ENCODE measurements at places on chromosomes 11 and 22. TPM values are rescaled to one million over a fixed set of nuclear protein-coding genes. Genes with fewer than 3 reads are reported as not detected.

DNA sequence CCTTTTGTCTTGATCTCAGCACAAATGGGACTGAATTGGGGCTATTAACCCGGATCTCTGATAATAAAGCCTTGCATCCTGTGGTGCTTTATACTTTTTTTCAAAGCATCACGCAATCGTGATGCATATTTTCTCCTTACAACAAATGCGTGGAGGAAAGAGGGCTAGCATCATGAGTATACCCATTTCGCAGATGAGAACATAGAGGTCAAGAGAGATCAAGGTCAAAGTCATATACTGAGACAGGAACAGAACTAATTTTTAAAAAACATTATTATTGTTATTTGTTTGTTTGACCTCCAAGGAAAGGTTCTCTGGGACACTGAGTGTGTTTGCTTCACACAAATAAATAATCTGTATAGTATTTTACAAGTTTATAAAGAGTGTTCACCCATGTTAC lies 191.2 kb downstream of the ST3GAL4 start:
- no peaks in the 10 kb centered on the region for H3K36me3 ChIP-seq
- no peak overlapping the region for H3K27ac ChIP-seq
- H3K4me1 ChIP-seq, result no peaks in the 10 kb centered on the region
- H3K27me3 ChIP-seq, result peaks cover 6% of the 10 kb centered on the region
- no peak overlapping the region for H3K4me3 ChIP-seq
- DNase-seq, result no peak

DNA sequence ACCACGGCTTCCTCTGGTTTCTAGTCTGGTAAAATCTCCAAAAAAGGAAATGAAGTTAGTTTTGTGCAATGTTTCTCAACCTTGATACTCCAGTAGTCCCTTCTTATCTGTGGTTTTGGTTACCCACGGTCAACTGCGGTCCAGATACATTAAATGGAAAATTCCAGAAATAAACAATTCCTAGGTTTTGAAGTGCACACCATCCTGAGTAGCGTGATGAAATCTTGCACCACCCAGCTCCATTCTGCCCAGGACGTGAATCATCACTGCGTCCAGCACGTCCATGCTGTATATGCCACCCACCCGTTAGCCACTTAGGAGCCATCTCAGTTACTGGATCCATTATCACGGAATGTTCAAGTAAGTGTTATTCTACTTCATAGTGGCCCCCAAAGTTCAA lies 117.0 kb downstream of the FBXO7 start:
- no peak for DNase-seq
- no peak overlapping the region for H3K4me3 ChIP-seq
- H3K27me3 ChIP-seq, result no peaks in the 10 kb centered on the region
- no peaks in the 10 kb centered on the region for H3K36me3 ChIP-seq
- no peak overlapping the region for H3K27ac ChIP-seq
- no peaks in the 10 kb centered on the region for H3K4me1 ChIP-seq

GRCh38 chr22:40818192-40818746 lies 877 bp downstream of the SLC25A17 start:
- peak overlapping the region; percentile 95 for H3K4me3 ChIP-seq
- DNase-seq, result no peak
- peaks cover 37% of the 10 kb centered on the region for H3K4me1 ChIP-seq
- peaks cover 17% of the 10 kb centered on the region for H3K36me3 ChIP-seq

DNA sequence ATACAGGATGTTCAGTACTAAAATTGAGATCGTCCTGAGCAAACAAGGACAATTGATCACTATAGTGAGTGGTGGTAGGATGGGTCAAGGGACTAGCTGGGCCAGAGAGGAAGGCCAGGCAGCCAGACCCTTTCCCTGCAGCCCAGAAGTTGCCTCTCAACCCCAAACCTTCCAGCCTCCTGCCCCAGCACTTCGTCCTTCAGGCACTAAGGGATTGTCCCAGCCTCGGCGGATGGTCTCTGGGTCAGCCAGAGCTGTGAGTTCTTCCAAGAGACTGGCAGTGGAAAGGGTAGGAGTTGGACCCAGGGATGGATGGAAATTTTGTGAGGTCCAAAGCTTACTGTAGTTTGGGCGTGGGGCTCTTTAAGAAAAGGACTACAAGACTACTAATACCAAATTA lies 3.6 kb upstream of the LMO1 start:
- no peaks in the 10 kb centered on the region for H3K36me3 ChIP-seq
- H3K27ac ChIP-seq, result no peak overlapping the region
- DNase-seq, result no peak
- peaks cover 11% of the 10 kb centered on the region for H3K4me1 ChIP-seq

- no peaks in the 10 kb centered on the region for H3K4me1 ChIP-seq
- DNase-seq, result no peak
- no peak overlapping the region for H3K4me3 ChIP-seq
- peaks cover 1% of the 10 kb centered on the region for H3K27me3 ChIP-seq
These were observed 85.8 kb upstream of the FGF3 start for GRCh38 chr11:69904974-69905535.

DNA sequence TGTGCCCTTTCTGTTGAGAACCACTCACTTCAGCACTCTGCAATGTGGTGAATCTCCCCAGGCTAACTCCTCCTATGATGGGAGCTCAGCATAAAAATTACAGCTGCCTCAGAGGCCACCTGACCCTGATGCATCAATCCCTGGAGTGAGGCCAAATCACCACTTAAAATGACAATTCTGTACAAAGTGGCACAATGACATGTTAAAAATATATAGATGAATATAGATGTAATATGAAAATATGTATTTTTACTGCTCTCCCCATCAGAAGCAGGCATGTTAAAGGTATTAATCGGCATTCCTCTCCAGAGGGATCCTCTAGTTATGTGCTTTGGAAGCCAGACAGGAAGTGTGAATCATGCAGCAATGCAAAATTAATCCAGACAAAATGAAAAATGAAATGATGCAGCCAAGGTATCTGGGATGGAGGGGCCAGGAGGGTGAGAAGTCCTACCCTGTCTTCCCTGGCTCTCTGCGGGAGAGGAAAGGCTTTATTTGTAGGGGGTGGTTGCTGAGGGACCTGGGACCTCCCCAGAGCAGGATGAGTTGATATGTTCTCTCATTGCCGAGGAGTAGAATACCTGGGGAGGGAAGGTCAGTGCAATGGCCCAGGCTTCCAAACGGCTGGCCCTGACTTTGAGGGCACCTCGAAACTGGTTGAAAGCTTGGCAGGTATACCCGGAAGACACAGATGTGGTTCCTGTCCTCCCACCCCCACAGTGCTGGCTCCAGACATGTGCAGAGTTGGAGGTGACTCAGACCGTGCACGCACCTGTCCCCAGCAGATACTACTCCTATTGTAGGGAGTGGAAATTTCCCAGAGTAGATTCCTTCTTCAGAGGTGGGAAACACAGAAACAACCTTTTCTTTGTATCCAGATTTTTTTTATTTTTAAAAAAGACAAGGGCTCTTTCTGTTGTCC lies 347.9 kb upstream of the NCAM1 start:
- H3K27ac ChIP-seq, result no peak overlapping the region
- no peak for DNase-seq
- peaks cover 2% of the 10 kb centered on the region for H3K27me3 ChIP-seq
- H3K4me3 ChIP-seq, result no peak overlapping the region

DNA sequence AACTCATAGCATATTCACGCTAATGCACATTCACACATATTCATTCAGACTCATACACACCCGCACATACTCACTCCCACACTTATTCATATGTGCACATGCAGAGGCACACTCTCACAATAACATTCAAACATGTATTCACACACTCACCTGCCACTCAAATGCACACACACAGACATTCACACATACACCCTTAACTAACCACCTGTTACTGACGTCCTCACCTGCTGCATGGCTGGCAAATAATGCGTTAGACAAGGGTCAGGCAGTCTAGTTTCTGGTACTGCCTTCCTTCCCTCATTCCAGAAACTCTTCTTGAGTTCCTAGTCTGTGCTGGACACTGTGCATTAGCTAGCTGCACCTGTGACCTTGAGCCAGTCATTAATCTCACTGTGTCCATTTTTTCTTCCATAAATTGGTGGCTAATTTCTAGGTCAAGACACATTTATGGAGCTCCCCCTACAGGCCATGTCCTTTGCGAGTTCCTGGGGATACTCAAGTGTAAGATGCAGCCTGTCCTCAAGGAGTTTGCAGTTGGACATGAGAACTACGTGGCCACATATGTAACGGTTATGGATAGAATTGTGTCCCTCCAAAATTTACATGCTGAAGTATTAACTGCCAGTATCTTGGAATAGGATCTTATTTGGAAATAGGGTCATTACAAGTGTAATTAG lies 34.5 kb upstream of the SEZ6L start:
- H3K4me3 ChIP-seq, result no peak overlapping the region
- no peaks in the 10 kb centered on the region for H3K4me1 ChIP-seq
- no peaks in the 10 kb centered on the region for H3K36me3 ChIP-seq
- H3K27ac ChIP-seq, result no peak overlapping the region

DNA sequence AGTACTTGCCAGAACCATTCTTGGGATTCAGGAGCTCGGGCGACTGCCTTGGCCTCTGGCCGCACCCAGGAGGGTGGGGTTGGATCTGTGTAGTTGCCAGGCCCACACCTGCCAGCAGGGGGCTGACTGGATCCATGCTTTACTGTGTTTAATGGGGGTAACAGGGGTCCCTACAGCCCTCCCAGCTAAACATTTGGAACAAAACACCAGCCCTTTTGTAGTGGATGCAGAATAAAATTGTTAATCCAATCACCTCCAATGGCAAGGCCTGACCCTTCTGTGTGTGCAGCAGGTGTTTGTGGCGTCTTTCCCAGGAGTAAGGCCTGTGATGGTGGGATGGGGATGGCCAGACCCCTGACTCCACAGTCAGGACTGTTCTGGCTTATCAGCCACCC lies 22.5 kb downstream of the SUN2 start:
- H3K36me3 ChIP-seq, result peaks cover 67% of the 10 kb centered on the region
- no peaks in the 10 kb centered on the region for H3K27me3 ChIP-seq
- H3K27ac ChIP-seq, result peak overlapping the region; percentile 87

- H3K4me3 ChIP-seq, result no peak overlapping the region
- H3K4me1 ChIP-seq, result peaks cover 2% of the 10 kb centered on the region
- H3K27me3 ChIP-seq, result peaks cover 20% of the 10 kb centered on the region
- no peak for DNase-seq
These were observed 39.3 kb upstream of the APLNR start for GRCh38 chr11:57276169-57276970.

- H3K4me3 ChIP-seq, result no peak overlapping the region
- no peaks in the 10 kb centered on the region for H3K36me3 ChIP-seq
- H3K4me1 ChIP-seq, result peaks cover 41% of the 10 kb centered on the region
- H3K27me3 ChIP-seq, result no peaks in the 10 kb centered on the region
- H3K27ac ChIP-seq, result no peak overlapping the region
These were observed 20.5 kb downstream of the DAGLA start for GRCh38 chr11:61700720-61701119.

- H3K4me3 ChIP-seq, result no peak overlapping the region
- H3K36me3 ChIP-seq, result no peaks in the 10 kb centered on the region
- H3K4me1 ChIP-seq, result no peaks in the 10 kb centered on the region
- H3K27ac ChIP-seq, result no peak overlapping the region
These were observed 469.2 kb upstream of the ANO5 start for GRCh38 chr11:21723678-21724077.

DNA sequence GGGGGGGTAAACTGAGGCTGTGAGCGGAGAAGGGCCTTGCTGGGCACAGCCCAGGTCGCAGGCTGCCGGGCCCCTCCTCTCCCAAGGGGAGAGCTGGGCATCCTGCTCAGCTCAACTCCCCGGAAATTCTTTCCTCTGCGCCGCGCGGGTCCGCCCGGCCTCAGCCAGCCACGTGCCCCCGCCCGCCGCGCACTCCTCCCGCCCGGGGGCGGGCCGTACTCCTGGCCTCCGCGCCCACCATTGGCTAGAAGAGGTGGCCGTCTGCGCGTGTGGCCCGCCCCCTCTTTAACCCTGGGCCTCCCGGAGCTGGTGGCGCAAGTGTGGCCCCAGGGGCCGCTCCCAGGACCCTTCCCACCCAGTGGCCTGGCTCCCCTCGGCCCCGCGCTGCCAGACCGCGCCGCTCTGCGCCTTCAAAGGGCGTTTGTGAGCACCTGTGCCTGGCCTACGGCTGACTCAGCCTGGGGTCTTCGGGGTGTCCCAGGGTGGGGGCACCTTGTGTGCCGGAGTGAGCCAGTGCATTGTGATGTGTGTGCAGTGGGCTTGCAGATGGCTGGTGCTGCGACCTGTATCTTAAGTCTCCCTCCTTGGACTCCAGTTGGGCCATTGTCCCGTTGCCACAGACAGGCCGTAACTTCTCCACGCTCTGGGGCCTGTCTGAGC lies 2.0 kb downstream of the MRGPRF start:
- H3K27ac ChIP-seq, result no peak overlapping the region
- H3K4me1 ChIP-seq, result peaks cover 5% of the 10 kb centered on the region
- peak; percentile 33 for DNase-seq
- no peaks in the 10 kb centered on the region for H3K36me3 ChIP-seq
- H3K27me3 ChIP-seq, result peaks cover 26% of the 10 kb centered on the region

- H3K27me3 ChIP-seq, result peaks cover 15% of the 10 kb centered on the region
- no peaks in the 10 kb centered on the region for H3K4me1 ChIP-seq
These were observed 15.5 kb upstream of the RASD2 start for GRCh38 chr22:35524966-35525686.

- no peaks in the 10 kb centered on the region for H3K4me1 ChIP-seq
- no peak overlapping the region for H3K27ac ChIP-seq
These were observed 47.0 kb upstream of the GALNT18 start for GRCh38 chr11:11668781-11669180.

DNA sequence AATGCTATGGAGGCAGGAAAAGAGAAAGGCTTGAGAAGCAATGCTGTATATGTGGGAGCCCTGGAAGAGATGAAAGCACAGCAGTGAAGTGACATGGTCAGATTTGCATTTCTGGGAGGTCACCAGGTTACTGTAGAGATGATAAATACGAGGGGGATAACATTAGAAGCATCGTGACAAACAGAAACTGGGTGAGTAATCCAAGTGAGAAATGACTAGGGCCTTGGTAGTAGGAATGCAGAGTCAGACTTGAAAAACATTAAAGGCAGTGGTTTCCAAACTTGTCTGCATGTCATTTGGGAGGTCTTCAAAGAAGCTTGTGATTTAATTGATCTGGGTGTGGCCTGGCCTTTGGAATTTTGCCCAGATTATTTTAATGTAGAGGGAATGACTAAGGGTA lies 43.9 kb downstream of the CCDC34 start:
- H3K36me3 ChIP-seq, result no peaks in the 10 kb centered on the region
- no peaks in the 10 kb centered on the region for H3K27me3 ChIP-seq
- H3K4me1 ChIP-seq, result peaks cover 4% of the 10 kb centered on the region
- DNase-seq, result no peak

GRCh38 chr11:70135625-70136059 lies 57.5 kb downstream of the ANO1 start:
- peaks cover 3% of the 10 kb centered on the region for H3K27me3 ChIP-seq
- no peaks in the 10 kb centered on the region for H3K36me3 ChIP-seq
- H3K4me1 ChIP-seq, result no peaks in the 10 kb centered on the region
- no peak for DNase-seq

GRCh38 chr11:130402570-130402969 lies 25.8 kb downstream of the ADAMTS8 start:
- DNase-seq, result no peak
- H3K4me1 ChIP-seq, result peaks cover 10% of the 10 kb centered on the region
- peaks cover 15% of the 10 kb centered on the region for H3K27me3 ChIP-seq
- H3K36me3 ChIP-seq, result no peaks in the 10 kb centered on the region
- no peak overlapping the region for H3K4me3 ChIP-seq
- no peak overlapping the region for H3K27ac ChIP-seq

The GNG3 gene
- not detected for total RNA-seq

The RTN4RL2 gene
- not detected for total RNA-seq

The MUC5B gene
- total RNA-seq, result not detected

The MAPK1 gene
- total RNA-seq, result 139 TPM

The BBS1 gene
- 17.4 TPM for total RNA-seq

The OR52I1 gene
- total RNA-seq, result not detected

The STK33 gene
- total RNA-seq, result 0.79 TPM

The PRSS23 gene
- 0.35 TPM for total RNA-seq

Measured in activated CD4-positive, alpha-beta T cell treated with anti-CD3 and anti-CD28 coated beads, Interleukin-2, amount 10 ng/mL, durations not matched to agents 7 days and 5 days (primary cell).